ENCODE measurements at places on chromosomes 12 and 14. TPM values are rescaled to one million over a fixed set of nuclear protein-coding genes. Genes with fewer than 3 reads are reported as not detected.
A peak's percentile ranks its signal among the peaks of the same experiment; 100 is the strongest.

DNA sequence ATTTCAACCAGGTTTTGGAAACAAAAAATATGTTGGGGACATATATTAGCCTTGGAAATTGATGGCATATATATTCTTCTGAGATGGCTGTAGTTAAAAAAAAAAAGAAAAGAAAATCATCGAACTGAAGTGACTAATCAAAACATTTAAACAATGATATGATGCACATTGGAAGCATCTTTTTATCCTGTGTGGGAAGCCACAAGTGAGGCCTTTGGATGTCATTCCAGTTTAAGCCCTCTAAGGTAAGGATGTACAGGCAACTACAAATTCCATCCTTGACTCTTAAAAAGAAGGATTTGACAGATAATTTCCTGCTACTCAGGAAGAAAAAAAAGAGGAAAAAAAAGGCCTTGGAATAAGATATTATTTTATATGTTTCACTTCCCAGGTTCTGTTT, 9.6 kb upstream of the PTPRB start:
- no peak for DNase-seq

DNA sequence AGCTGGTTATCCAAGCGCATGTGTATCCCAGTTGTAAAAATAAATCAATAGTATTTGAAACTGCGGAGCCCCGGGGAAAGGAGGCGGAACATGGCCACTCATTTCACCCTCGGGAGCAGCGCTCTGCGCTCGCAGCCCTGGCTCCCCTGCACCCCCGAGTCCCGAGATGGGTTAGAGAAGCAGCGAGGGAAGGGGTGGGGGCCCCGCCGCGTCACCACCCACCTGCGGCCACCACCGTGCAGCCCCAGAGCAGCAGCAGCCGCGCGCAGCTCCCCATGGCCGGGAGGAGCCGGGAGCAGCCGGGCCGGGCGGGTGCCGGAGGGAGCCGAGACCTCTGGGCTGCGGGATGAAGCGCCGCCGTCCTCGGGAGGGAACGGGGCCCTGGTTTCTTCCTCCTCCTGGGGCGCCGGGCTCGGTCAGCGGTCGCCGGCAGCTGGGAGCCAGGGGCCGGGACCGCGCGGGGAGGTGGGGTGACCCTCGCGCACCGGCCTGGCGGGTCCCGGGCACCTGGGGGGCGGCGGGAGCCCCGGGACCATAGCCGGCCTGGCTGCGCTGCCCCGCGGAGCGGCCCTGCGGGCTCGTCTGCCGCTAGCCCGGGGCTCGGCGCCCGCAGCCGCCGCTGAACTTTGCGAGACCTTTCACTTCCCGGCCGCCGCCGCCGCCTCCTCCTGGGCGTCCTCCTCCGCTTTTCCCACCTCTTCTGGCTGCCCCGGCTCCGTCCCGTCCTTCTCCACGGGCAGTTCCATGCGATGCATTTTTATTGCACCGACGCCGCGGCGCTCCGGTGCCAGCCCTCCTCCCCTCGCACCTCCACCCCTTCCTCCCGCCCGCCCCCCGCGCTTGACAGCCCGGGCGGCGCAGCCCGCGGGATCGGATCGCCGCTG, at the start of gene NTN4:
Gene NTN4, minus strand, starts transcription at position 732 of the 884 bp plus-strand sequence. Its CDS starts 455 bp downstream, at position 277.
- peak; percentile 69 for DNase-seq

- DNase-seq: no peak
Observed at GRCh38 chr12:102118874-102119273, 1.0 kb downstream of the NUP37 start.

C14orf180 gene
- 3.8 TPM for total RNA-seq

- DNase-seq: peak; percentile 53
Observed at GRCh38 chr14:34498684-34499412, 36.8 kb upstream of the SPTSSA start.

DNA sequence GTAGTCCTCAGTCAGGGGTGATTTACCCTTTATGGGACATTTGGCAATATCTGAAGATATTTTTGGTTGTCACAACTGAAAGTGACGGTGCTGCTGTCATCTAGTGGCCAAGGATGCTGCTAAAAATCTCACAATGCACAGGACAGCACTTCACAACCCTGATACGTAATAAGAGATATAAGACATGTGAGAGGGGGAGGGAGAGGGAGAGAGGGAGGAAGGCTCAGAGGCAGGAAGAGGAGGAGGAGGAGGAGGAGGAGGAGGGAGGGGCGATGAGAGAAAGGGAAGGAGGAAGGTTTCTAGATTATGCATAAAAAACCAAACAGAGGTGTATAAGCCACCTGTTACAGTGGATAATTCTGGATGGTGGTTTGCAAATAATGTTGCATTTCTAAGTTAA, 14.3 kb downstream of the MYL2 start:
- no peak for DNase-seq

RNASE11 gene
- not detected for total RNA-seq

GRCh38 chr14:36520601-36521525, 831 bp upstream of the NKX2-1 start:
- DNase-seq: peak; percentile 59

FAM222A gene
- total RNA-seq: 5.4 TPM

DNA sequence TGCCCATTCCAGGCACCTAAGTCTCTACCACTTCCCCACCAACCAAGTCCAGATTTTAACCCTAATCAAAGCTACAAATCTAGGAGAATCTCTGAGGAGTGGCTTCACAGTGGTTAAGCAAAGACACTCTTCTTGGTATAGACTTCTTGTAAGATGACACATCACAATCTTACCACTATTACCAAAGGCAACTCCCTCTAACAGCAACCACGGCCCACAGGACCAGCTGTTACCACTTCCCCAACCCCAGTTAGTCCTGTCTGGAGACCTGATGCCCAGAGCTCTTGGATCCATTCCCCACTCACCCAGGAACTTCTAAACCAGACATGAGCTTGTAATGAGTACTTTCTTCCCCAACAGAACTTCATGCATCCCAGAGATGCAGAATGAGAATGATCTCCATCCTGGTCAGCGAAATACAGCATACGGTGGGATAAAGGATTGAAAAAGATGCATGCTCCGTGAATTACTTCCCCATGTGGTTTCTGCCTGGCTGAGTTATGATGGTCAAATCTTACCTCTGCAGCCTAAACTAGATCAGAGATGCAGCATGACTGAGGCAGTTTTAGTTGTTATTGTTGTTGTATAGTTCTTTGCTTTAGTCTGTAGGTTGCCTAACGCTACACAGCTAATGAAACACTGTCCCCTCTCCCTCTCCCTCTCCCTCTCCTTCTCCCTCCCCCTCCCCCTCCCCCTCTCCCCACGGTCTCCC, 87.7 kb upstream of the FOXN3 start:
- no peak for DNase-seq

FITM1 gene
- total RNA-seq: not detected

- DNase-seq: no peak
Observed at GRCh38 chr14:93286212-93286890, 46.5 kb downstream of the BTBD7 start.

DNA sequence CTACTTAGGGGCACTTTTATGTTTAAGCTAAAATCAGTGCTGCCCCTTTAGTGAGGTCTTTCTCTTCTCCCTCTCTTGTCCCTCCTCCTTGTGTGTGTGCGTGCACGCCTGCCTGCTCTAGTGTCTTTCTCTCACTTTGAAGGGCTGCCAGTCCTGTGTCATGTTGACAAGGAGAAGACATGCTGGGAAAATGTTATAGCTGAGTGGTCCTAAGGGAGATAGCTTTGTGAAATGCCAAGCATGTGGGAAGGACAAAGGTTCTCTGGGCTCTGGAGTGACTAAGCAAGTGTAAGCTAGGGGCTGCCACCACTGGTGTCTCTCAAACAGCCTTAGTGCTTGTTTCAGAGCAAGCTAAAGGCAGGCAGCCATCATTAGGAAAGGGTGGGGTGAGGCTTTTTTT, 108.4 kb downstream of the EMP1 start:
- no peak for DNase-seq

- DNase-seq: peak; percentile 46
Observed at GRCh38 chr14:58797010-58797429, 159.3 kb downstream of the DACT1 start.

DNA sequence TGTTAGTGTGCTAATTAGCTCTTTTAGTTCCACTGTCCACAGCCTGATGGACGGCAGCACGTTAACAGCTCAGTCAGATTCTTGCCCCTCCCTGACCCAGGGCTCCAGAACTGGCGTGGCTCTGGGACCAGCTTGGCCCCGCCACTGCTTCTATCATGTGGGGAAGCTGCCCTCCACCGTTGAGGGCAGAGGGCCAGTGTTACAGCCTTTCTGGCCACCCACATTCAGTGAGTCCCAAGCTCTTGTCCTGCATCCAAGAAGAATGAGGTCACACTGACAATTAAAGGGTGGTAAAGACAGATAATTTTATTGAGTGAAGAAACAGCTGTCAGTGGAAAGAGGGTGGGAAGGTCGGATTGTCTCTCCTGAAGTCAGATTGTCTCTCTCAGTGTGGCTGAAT, 36.9 kb downstream of the BCL2L14 start:
- no peak for DNase-seq

DNA sequence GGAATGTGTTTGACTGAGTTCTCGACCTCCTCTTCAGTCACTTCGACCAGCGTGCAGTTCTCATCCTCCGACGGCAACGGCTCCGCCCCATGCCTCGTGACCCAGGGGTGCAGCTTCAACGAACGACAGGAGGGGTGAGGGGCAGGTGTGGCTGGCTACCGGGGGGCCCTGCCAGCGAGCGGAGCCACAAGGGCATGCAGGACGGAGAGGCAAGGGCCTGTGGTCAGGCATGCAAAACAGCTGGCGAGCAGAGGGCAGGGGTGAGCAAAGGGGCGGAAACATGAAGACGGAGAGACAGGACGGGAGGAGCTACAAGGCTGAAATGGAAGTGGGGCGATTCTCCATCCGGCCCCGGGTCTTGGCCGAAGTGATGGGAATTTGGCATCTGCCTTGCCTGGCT, 38.7 kb downstream of the P2RX4 start:
- DNase-seq: peak; percentile 29

TAS2R7 gene
- not detected for total RNA-seq

ATXN7L3B gene
- total RNA-seq: 56.4 TPM

- DNase-seq: peak; percentile 58
Observed at GRCh38 chr12:32107359-32108267, 966 bp downstream of the BICD1 start.

GRCh38 chr14:57212919-57213318, 55.8 kb downstream of the EXOC5 start:
- no peak for DNase-seq

- DNase-seq: no peak
Observed at GRCh38 chr12:48580831-48581230, 11.0 kb upstream of the LALBA start.

DNA sequence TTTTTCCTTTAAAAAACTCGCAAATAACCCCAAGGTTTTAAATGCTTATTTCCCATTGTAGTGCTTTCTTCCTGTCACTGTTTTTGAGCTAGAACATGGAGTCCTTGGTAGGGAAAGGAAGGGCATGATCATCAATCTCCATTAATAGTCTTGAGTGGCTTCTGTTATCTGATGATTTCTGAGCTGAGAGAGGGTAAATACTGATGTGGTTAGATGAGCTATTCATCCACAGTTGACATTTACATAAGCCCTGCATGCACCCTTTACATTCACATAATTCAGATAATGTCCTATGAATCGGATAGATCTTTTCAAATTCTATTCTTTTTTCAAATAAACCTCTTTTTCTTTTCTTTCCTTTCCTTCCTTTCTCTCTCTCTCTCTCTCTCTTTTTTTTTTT, 81.4 kb downstream of the NTN4 start:
- no peak for DNase-seq

GRCh38 chr12:90106568-90106967, 397.9 kb upstream of the ATP2B1 start:
- DNase-seq: no peak

GRCh38 chr12:13000616-13000924, 505 bp upstream of the HEBP1 start:
- no peak for DNase-seq

GRCh38 chr14:90545966-90546751, 149.3 kb downstream of the CALM1 start:
- peak; percentile 65 for DNase-seq

RND1 gene
- total RNA-seq: not detected

- no peak for DNase-seq
Observed at GRCh38 chr14:63956326-63956725, 103.5 kb downstream of the SYNE2 start.

- DNase-seq: no peak
Observed at GRCh38 chr14:32450919-32451675, 122.0 kb downstream of the AKAP6 start.

PPP1R36 gene
- not detected for total RNA-seq

DNA sequence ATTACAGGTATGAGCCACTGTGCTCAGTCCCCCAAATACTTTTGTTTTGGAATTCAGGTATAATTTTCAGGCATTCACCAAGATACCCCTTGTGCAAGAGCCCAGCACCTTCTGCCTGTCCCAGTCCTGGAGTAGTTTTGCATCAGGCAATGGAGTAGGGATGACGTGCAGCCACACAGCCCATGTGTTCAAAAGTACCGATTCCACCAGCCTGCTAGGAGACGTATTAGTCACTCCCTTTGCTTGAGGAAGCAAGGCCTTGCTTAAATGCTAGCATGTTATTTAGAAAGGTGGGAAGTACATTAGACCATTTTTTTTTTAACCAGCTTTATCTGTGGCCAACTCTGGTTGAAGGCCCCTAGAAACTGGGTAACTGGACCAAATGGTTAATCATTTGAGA, 15.0 kb upstream of the GALNT16 start:
- DNase-seq: no peak

DNA sequence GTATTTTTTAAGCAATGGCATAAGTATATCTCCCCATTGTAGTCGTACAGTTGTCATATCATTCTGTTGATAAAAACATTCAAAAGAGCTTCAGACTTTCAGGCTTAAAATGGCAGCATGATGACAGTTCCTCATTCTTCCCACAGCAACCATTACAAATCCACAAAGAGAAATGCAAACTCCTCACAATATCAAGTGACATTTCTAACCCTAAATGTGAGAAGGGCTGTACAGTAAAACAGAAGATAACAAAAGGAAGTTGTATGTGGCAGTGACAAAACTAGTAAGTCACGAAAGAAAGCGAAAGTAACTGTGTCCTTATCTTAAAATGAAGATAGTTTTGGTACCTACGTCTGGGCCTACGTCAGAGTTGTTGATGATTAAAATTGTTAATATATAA, 46.7 kb downstream of the GXYLT1 start:
- no peak for DNase-seq

GRCh38 chr14:98218218-98218617, 1053.8 kb downstream of the BCL11B start:
- no peak for DNase-seq

DNA sequence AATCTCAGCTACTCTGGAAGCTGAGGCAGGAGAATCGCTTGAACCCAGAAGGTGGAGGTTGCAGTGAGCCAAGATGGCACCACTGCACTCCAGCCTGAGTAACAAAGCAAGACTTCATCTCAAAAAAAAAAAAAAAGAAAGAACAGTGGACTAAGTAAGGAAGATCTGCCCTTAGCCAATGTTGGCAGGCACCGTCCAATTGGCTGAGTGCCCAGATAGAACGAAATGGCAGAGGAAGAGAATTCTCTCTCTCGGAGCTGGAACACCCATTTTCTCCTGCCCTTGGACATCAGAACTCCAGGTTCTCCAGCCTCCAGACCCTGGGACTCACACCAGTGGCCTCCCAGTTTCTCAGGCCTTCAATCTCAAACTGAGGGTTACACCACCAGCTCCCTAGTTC, 49.9 kb downstream of the ESR2 start:
- DNase-seq: peak; percentile 59

- no peak for DNase-seq
Observed at GRCh38 chr12:22593864-22594263, 31.1 kb upstream of the ETNK1 start.

All from stomach (tissue), 19 donors.